Activated CD4-positive, CD25-positive, alpha-beta regulatory T cell treated with anti-CD3 and anti-CD28 coated beads, Interleukin-2, amount 50 U/mL, for 16 hours (primary cell): ENCODE measurements at places on chromosomes 4 and X.

DNA sequence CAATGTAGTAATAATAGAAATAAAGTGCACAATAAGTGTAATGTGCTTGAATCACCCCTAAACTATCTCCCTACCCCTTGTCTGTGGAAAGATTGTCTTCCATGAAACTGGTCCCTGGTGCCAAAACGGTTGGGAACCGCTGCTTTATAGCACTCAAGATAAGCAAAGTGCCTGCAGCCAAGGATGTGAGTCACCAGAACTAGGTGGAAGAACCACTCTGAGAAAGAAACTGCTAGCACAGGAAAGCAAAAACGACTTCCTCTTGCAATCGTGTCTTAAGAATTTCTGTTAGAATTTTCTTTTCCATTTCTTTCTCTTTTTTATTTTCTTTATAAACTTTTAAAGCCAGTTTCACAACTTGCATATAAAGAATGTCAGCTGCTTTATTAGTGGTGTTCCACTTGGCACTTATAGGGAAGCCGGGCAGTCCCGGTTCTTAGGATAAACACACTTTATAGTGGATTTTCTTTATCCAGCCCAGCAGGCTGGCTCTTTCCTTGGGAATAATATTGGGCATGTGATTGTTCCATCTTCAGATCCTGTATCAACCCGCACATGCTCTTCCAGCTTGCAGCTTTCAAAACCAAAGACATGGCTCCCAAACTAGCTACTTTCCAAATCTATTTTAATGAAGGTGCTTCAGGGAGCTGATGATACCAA, 32.3 kb upstream of the CXCL8 start:
- DNase-seq, result no peak

- DNase-seq, result no peak
Observed at GRCh38 chr4:141028024-141028529, 105.2 kb downstream of the RNF150 start.

DNA sequence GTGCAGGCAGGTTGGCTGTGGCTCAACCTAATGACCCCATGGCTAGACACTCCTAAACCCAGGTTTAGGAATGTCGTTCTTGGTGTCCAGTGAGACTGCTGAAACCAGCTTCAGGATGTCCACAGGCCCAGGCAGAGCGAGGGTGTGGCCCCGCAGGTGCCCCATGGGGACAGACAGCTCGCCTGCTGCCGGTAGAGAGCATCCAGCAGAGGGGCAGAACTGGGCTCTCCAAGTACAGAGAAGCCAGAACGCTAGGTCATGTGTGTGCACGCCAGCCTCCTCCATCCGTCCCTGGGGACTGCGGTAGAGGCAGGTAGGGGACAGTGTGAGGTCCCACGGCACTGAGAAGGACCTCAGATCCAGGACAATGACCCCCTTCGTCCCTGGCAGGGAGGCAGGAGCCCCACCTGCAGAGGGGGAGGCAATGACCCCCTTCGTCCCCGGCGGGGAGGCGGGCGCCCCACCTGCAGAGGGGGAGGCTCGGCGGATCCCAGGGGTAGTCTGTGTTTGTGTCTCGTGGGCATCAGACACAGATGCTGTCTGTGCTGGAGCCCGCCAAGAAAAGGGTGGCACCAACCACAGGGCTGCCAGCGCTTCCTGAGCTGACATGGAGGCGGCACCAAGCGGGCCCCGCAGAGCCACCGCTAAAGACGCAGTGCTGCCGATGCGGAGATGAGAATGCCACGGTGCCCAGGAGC, 118.4 kb downstream of the FAM53A start:
- DNase-seq, result no peak

DNA sequence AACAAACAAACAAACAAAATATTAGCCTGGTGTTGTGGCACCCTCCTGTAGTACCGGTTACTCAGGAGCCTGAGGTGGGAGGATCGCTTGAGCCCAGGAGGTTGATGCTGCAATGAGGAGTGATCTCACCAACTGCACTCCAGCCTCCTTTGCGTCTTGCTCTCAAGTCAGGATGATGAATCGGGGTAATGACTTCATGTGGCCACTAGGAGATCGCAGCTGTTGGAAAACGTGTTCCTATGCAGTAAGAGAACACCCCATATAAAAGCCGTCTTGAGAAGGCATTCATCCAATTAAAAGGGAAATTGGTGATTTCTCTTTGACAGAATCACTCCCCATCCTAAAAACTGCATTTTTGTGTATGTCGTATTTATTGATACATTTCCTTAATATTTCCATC, 6.9 kb downstream of the CCNB3 start:
- DNase-seq, result no peak

DNA sequence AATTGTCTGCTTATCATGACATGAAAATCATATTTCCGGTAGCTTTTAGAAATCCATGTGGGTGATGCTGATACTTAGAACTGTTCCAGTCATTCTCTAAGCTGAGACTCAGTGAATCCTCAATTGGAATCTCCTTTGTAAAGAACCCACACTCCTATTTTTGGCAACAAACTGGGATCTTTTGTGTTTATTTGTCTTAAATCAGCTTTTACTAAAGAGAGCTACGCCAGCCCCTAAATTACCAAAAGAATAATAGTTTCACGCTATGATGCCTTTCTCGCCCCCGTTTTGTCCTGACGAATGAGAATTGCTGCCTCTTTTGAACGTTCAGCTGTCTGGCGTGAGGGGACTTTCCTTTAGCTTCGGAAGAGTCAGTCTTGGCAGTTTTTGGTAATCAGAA, 195.9 kb downstream of the SHOX start:
- no peak for DNase-seq

GRCh38 chr4:107631560-107631959, 88.5 kb downstream of the PAPSS1 start:
- no peak for DNase-seq

DNA sequence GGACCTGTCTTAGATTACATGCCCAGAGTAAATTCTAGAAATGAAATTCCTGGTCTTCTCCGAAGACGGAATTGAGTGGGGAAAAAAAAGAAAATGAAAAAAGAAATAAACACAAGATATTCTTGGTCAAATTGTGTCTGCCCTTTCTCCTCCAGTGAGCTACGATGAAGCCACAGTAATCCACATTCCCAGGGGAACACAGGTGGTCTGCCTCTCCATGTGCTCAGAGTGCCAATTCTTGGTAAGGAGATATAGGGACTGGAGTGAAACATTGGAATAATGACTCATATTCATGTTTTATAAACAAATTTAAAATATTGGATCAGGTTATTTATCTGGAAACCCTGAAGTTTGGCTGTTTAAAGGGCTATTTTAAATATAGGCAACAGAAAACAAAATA, 54.2 kb upstream of the MGST2 start:
- DNase-seq, result no peak

DNA sequence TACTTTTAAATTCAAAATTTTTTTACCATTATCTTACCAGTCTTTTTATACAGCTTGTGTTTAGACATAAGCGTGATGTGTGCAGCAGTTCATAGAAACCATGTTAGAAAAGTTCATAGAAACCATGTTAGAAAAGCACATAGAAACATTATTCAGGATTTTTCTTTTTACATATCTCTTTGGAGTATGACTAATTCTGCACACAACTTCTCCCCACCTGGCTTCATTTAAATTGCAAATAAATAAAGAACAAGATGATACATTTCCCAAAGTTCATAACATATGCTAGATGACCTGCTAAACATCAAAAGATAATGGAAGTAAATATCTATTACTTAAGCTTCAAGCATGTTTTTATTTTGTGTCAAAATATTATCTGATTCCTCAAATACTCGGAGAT, 201.9 kb downstream of the BANK1 start:
- DNase-seq, result no peak

DNA sequence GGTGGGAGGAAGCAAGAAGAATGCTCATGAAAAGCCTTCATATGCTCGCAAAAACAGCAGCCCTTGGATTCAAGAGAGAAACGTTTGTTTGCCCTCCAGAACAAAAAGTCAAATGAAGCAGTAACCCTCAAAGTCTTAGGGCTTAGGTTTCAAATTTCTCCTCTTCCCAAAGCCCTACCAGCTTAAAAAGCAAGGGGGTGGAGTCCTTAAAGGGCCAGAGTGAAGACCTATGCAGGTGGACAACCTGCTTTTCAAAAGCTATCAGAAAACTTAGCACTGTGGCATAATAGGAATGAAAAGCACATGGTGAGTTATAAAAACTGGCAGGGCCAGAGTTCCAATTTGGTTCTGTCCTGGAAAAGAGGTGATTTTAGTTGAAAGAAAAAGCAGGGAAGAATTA, 253.3 kb downstream of the NAP1L3 start:
- no peak for DNase-seq

DNA sequence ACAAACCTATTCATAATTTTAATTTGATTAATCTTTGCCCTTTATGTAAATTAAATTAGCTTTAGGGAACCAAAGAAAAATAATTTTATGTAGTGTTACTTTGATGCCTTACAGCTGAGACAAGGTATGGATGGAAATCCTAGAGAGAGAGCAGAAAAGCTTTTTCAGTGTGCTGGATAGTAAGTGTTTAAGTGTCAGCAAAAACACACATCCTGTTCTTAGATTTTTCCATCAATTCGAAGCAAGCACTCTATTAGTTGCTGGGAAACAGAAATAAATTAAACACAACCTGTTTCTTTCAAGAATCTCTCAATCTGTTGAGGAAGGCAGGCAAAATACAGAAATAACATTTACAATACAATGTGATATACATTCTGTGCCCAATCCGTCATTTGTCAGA, 327.8 kb downstream of the GALNTL6 start:
- no peak for DNase-seq

- DNase-seq, result no peak
Observed at GRCh38 chr4:2757426-2757825, 1.3 kb upstream of the TNIP2 start.

DNA sequence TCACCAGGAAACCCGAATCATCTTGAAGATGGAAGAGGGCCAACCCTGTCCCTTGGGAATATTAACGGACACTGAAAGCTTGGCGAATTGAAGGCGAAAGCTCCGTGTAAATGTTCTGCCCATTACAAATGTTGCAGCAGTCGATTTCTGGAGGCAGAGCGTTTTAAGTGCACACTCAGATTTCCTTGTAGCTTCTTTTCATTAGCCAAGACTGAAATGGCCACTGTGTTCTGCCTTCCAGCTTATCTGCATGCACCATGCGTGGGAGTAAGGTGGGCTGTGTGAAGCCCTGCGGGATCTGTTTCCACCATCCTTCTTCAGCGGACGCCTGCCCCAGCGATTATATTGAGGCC, 1.3 kb downstream of the SMIM20 start:
- no peak for DNase-seq

DNA sequence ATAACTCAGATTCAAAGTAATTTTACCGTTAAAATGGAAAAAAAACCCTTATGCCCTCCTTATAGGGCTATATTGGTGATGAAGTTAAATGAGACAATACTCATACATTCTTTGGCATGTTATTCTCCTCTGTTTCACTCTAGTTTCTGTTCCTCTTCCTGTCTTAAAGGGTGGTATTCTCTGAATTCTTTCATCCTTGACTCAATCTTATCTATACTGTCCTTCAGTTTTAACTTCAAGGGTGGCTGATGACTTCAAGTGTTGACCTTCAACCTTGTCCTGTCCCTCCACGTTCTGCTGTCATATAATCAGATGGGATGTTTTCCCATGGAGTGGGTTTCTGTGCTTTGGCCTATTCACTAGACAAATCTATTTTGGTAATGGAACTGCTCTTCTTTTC, 44.0 kb downstream of the ZNF518B start:
- no peak for DNase-seq

- DNase-seq, result no peak
Observed at GRCh38 chr4:121737846-121738554, 27.0 kb downstream of the SMIM43 start.

DNA sequence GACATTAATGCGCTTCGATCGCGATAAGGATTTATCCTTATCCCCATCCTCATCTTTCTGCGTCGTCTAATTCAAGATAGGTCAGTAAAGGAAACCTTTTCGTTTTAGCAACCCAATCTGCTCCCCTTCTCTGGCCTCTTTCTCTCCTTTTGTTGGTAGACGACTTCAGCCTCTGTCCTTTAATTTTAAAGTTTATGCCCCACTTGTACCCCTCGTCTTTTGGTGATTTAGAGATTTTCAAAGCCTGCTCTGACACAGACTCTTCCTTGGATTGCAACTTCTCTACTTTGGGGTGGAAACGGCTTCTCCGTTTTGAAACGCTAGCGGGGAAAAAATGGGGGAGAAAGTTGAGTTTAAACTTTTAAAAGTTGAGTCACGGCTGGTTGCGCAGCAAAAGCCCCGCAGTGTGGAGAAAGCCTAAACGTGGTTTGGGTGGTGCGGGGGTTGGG, 528 bp upstream of the FGF2 start:
- no peak for DNase-seq

GRCh38 chr4:46986922-46987638, 6.3 kb downstream of the GABRA4 start:
- DNase-seq, result no peak

DNA sequence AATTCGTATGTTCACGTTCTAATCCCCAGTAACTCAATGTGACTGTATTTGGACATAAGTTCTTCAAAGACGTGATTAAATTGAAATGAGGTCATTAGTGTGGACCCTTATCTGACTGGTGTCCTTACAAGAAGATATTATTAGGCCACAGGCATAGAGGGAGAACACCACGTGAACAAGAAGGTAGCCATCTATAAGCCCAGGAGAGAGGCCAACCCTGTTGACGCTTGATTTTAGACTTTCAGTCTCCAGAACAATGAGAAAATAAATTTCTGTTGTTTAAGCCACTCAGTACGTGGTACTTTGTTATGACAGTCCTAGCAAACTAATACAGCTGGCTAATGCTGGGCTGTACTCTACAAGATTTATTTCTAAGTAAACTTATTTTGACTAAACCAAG, 1.5 kb upstream of the EIF1AX start:
- no peak for DNase-seq

DNA sequence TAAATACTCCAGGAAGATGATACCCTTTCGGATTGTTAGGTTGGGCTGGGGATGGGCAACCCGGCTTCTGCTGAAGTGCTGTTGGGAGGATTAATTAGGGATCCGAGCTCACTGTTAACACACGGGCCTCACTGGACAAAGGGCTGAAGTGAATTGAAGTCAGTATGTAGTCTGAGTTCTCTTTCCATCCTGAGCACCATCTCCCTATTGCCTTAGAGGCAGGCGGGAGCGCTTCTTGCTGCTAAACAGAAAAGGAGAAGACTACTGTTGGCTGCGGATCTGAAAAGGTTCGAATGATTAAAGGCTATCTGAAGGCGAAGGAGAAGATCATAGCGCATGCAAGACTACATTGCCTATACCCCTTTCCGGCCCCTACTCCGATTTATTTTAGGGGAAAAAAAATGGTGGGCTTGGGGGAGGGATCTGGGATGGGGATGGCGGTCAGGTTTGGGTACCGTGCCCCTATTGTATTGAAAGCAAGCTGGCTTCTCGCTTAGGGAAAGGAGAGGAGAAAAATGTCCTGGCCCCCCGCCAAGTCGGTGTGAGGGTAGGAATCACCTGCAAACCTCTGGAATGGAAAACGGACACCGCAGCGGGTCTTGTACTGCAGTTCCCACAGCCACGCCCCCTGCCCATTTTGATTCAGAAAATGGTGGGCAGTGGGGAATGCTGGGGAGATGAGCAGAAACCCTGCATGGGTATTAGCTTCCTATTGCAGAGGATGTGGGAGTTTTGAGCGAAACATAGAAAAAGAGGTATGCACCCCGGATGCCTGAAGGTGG, 22.3 kb downstream of the MORF4L2 start:
- no peak for DNase-seq
